8988T (cell line): ENCODE measurements at places on chromosomes 16 and 17.

GRCh38 chr17:74763565-74764387, 12.4 kb downstream of the NAT9 start:
- no peak for DNase-seq

- DNase-seq, result no peak
These were observed 27.9 kb upstream of the CPHXL start for GRCh38 chr16:75754141-75754540.

GRCh38 chr17:82602986-82603710, 45.1 kb downstream of the WDR45B start:
- no peak for DNase-seq

GRCh38 chr16:81836279-81837054, 57.4 kb downstream of the PLCG2 start:
- DNase-seq, result no peak

- DNase-seq, result peak; percentile 45
These were observed 147.3 kb upstream of the FOXF1 start for GRCh38 chr16:86363057-86363490.

GRCh38 chr17:5431949-5432556, 6.9 kb downstream of the C1QBP start:
- DNase-seq, result no peak

GRCh38 chr17:29154516-29155226, 25.5 kb downstream of the MYO18A start:
- DNase-seq, result no peak

GRCh38 chr16:8718851-8719680, 44.6 kb downstream of the ABAT start:
- no peak for DNase-seq

DNA sequence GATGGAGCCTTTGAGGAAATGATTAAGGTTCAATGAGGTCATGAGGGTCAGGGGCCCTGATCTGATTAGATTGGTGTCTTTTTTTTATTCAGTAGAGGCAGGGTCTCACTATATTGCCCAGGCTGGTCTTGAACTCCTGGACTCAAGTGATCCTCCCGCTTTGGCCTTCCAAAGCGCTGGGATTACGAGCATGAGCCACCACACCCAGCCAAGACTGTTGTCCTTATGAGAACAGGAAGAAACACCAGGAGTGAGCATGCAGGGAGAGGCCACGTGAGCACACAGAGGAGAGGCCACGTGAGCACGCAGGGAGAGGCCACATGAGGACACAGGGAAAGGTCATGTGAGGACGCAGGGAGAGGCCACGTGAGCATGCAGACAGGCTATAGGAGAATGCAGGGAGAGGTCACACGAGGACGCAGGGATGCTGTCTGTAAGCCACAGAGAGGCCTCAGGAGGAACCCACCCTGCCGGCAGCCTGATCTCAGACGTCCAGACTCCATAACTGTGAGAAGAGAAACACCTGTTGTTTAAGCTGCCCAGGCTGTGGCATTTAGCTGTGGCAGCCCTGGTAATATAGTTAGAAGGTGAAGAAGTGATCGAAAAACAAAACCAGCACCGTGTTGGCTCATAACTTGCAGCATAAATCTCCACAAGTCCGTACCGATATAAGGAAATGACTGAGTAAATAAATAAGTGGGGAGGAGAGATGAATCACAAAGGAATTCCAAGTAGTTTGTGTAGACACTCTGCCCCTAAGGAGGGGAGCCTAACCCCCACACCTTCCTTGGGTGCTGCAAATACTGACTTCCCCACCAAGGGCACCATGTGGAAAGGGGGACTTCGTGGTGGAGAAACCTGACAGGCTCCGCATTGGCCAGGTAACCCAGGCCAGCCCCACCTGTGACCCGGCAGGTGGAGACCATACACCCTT, 14.6 kb upstream of the CSNK1D start:
- DNase-seq, result no peak

DNA sequence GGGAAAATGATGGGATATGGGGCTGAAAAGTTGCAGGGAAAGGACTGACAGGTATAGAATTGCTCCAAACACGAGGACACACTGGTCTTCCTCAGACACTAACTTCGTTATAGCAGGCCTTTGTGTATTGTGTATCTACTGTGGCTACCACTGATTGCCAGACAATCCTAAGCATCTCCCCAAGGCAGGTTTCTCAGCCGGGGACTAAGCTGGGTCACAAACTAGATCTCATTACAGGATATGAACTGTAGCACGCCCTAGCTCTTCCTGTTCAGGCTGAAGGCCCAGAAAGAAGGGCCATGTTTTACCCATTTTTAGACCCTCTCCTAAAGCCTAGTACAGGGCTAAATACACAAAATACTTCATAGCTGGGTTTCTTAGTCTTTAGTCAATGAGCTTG, 5.1 kb upstream of the RANGRF start:
- DNase-seq, result no peak

DNA sequence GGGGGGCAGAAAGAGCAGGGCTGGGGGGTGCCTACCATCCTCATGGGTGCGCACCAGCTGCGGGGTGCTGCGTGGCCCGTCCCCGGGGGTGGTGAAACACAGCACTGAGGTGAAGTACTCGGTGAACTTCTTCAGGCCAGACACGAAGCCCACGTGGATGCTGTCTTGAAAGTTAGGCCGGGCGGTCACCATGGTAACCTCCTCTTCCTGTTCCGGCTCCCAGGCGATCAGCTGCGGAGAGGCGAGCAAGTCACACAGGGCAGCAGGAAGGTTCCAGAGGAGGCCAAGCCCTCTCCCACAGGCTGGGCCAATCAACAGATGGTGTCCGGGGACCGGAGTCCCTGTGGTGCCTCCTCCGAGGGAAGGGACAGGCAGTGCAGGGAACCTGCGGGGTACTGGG, 90.1 kb upstream of the CDC42EP4 start:
- no peak for DNase-seq

DNA sequence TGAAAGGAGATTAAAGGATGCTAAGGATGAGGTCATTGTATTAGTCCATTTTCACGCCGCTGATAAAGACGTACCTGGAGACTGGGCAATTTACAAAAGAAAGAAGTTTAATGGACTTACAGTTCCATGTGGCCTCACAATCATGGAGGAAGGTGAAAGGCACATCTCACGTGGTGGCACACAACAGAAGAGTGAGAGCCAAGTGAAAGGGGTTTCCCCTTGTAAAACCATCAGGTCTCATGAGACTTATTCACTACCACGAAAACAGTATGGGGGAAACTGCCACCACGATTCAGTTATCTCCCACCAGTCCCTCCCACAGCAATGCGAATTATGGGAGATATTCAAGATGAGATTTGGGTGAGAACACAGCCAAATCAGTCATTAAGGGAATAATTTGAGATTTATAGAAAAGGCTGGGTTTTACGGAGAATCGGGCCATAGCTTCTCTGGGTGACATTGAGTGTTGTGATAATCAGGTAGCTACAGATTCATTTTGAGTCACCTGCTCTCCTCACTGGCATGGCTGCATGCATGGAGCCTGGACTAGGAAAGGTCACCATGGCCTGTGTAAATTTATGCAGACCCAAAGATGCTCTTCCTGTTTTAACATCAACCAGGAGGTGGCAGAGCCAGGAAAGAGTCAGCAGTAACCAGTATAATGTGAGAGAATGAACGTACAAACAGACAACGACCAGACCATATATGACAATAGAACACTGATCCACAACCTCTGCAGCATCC, 40.5 kb upstream of the DYNLRB2 start:
- no peak for DNase-seq

GRCh38 chr17:5610956-5611355, 26.6 kb upstream of the NLRP1 start:
- DNase-seq, result no peak

GRCh38 chr17:4100883-4101756, 41.7 kb downstream of the ZZEF1 start:
- no peak for DNase-seq

GRCh38 chr16:66335704-66336329, 30.7 kb upstream of the CDH5 start:
- no peak for DNase-seq

DNA sequence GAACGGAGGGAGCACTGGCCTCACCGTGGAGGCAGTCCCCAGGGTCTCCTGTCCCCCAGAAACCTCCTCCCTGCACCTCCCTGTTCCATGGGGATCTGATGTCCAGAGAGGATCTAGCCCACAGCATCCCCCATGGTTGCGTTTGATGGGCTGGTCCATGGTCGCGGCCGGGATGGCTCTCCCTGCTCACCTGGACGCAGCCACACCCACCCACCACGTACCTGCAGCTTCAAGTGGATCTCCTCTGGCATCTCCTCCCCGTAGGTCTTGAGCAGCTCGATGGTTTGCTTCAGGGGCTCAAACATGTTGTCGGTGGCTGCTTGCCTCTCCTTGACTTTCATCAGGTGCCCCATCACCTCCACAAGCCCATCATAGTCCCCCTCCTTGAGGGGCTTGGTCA, 47.9 kb downstream of the DNAH17 start:
- DNase-seq, result no peak

GRCh38 chr17:2253768-2254406, 49.7 kb downstream of the SMG6 start:
- no peak for DNase-seq

DNA sequence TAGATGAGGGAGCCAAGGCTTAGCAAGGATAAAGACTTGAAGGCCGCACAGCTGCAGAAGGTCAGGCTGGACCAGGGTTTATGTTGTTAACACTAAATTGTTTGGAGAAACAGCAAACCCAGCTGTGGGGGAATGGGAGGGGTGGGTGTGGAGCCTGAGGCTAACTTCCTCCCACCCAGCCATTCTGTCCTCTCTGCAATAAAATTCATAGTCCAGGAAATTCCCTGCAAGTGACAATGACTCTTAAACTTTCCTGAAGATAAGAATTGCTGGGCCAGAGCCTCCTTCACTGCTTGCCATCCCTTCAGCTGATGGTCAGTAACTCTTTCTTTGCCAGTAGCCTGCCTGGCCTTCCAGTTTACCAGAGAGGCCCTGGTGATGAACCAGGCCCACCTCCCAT, 19.4 kb upstream of the ATP5MC1 start:
- DNase-seq, result no peak

DNA sequence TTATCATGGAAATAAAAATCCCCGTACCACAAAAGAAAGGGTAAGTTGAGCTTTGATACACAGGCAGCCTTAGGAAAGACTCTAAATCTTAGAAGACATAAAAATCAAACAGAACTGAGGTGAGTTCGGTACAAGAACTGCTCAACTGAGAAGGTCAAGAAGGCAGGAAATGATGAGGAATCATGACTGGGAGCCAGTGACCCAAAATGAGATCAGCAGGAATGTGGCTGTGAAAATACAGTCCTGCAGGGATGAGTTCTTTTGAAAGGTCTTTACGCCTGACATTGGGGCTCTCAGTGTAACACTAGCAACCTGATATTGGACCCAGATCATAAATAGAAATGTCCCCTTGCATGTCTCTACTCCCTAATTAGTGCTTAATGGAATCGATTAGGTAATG, 56.3 kb upstream of the CDH11 start:
- no peak for DNase-seq

DNA sequence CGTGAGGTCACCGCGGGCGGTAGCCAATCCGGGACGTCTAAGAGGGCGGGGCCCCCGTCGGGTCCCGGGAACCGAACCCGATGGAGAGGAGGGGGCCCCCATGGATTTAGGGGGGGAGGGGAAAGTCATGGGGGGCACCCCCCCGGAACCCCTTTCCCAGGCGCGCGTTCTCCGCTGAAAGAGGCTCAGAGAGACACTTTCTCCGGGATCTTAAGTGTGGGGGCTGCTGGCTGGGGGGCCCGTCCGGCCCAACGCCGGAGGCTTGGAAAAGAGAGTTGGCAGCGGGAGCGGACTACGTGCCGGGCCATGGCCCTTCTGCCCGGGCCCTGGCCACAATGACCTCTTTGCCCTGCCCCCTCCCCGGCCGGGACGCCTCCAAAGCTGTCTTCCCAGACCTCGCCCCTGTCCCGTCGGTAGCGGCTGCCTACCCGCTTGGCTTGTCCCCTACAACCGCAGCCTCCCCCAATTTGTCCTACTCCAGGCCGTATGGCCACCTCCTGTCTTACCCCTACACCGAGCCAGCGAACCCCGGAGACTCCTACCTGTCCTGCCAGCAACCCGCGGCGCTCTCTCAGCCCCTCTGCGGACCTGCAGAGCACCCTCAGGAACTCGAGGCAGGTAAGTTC, at the start of gene DLX4:
Gene DLX4, plus strand, starts transcription at position 57 of the 626 bp plus-strand sequence. Its CDS starts 279 bp downstream, at position 336.
- DNase-seq, result peak; percentile 99

DNA sequence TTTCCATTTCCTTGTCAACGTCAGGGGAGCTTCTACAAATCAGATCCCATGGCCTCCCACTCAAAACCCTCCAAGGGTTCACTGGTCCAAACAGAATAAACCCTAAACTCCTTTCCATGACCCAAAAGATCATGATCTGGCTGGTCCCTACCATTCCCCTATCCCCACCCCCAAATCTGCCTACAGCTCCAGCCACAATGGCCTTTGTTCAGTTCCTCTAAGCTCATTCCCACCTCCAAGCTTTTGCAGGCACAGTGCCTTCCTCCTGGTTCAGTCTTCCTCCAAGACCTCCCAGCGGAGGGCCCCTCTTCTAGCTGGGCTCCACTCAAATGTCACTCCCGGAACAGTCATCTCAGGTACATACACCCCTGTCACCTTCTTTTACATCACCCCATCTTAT, 2.0 kb downstream of the GPRC5B start:
- DNase-seq, result no peak

DNA sequence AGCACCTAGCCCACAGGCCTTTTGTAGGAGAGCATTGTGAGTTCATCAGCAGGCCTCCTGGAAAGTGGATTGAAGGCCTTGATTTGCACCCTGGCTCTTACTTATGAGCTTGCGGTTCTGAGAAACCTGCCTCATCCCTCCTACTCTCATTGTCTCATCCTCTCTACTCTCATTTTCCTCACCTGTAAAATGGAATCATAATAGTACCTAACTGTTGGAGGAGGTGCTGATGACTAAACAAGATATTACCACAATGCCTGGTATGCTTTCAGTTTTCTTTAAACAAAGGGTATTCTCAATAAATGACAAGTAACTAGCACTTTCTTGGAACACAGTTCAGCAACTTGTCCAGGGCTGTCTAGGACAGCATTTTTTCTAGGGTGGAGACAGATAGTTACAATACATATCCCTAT, 243.1 kb upstream of the MAF start:
- DNase-seq, result no peak

- DNase-seq, result no peak
These were observed 6.6 kb upstream of the RHOT2 start for GRCh38 chr16:661184-661821.

GRCh38 chr16:86517033-86517432, 6.7 kb downstream of the FOXF1 start:
- no peak for DNase-seq

DNA sequence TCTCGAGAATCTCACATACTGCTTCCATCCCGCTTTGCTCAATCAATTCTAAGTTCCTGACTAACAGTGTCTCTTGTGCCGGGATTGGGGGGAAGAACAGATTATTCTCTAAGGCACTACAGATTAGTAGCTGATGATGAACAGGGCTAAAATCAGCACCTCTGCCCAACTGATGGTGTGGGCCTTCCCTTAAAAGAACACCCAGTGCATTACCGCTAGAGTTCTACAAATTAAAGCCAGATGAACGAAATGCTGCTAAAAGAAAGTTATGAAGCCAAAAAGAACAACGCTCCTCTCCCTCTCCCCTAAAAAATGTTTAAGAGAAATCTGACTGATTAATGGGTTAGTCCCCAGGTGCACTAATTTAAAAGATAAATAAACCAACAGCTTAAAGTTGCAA, 4.4 kb downstream of the CDC27 start:
- no peak for DNase-seq

GRCh38 chr17:65243838-65244625, 106.9 kb downstream of the RGS9 start:
- DNase-seq, result no peak
